ENCODE measurements at places on chromosomes 4 and X. TPM values are rescaled to one million over a fixed set of nuclear protein-coding genes. Genes with fewer than 3 reads are reported as not detected.

DNA sequence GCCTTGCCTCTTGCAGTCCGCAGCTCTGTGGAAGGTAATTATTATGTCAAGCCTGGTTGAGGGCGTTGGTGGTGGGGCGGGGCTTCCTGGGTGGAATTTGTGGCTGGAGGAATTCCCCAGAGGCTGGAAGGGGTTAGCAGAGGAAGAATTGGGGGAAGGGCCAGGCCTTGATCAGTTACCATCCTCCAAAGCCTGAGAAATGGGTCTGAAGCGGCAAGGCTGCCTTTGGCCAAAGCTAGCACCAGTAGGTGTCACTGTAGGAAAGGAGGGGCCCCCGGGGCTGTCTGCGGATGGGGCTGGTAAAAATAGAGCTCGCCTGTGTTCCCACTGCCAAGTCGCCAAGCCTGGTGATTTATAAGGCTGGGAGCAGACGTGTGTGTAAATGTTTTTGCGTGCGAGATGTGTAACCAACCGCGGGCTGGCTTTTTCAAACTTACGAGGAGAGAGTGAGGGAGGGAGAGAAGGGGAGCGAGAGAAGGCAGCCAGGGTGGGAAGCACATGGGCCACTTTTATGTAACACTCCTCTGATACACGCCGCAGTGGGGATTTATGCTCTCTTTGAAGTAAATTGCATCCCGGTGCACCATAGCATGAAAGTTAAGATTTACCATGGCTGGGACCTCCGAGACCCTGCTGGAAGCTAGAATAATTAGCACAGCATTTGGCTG lies 367.0 kb downstream of the BCOR start:
- peak; percentile 62 for DNase-seq

Gene CCDC158
- 0.82 TPM for total RNA-seq

Gene CFAP47
- total RNA-seq, result not detected

Gene SULT1B1
- total RNA-seq, result 306 TPM

- no peak for DNase-seq
Observed at GRCh38 chr4:173318648-173319211, 15.4 kb downstream of the HMGB2 start.

Gene APOO
- 19.2 TPM for total RNA-seq

Gene IDS
- total RNA-seq, result 38.7 TPM

Gene IQCM
- 16.8 TPM for total RNA-seq

DNA sequence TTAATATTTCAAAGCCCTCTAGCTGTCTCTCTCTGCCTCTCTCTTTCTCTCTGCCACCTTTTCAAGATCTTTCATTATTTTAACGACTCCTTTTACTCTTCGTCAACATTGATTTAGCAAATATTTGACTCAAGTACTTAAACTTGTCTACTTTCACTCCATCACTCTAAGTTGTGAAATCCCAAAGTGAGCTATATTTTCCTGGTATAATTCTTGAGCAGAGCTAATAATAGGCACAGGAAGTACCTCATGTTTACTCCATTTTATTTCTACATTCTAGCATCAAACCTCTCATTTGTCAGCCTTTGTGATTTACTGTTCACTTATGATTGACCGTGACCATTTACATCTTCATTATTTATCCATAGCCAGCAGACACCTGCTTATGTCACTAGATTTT lies 482.5 kb downstream of the RPA4 start:
- DNase-seq, result no peak

GRCh38 chr4:18100657-18101056 lies 79.1 kb upstream of the LCORL start:
- no peak for DNase-seq

- no peak for DNase-seq
Observed at GRCh38 chr4:48108309-48109073, 25.6 kb downstream of the TXK start.

GRCh38 chr4:116302990-116303735 lies 782.2 kb downstream of the TRAM1L1 start:
- no peak for DNase-seq

DNA sequence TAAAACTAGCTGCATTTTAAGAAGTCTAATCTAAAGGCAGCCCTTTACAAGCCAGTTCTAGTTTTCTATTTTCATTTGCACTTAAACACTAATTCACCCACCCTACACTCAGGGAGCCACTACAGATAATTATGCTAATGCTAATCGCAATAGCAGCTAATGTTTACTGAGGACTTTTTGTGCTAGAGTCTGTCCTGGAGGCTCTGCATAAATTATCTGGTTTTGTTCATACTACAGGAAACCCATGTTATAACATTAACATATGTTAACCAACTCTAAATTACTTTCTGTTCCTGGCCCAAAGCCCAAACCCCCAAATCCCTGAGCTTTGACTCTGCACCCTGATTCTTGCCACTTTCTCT lies 480 bp upstream of the RADX start:
- DNase-seq, result no peak

- DNase-seq, result no peak
Observed at GRCh38 chr4:118224243-118224829, 128.5 kb downstream of the PRSS12 start.

Gene LPAR4
- total RNA-seq, result 0.29 TPM

GRCh38 chr4:52982255-52982945 lies 120.3 kb downstream of the RASL11B start:
- DNase-seq, result no peak

Gene F8A2
- total RNA-seq, result not detected

- DNase-seq, result no peak
Observed at GRCh38 chrX:39202641-39203040, 401.4 kb downstream of the MID1IP1 start.

Gene HSFX2
- 0.36 TPM for total RNA-seq

Gene CD38
- total RNA-seq, result 3.8 TPM

Gene ANKRD37
- 14.2 TPM for total RNA-seq

GRCh38 chr4:180751009-180751408 lies 1492.2 kb upstream of the TENM3 start:
- DNase-seq, result no peak

Gene GAB3
- total RNA-seq, result 3.4 TPM

- no peak for DNase-seq
Observed at GRCh38 chrX:8906299-8906938, 105.2 kb upstream of the FAM9A start.

- DNase-seq, result peak; percentile 18
Observed at GRCh38 chrX:1397001-1397400, 5.1 kb upstream of the SLC25A6 start.
